ENCODE measurements at places on chromosomes 7 and 10.

DNA sequence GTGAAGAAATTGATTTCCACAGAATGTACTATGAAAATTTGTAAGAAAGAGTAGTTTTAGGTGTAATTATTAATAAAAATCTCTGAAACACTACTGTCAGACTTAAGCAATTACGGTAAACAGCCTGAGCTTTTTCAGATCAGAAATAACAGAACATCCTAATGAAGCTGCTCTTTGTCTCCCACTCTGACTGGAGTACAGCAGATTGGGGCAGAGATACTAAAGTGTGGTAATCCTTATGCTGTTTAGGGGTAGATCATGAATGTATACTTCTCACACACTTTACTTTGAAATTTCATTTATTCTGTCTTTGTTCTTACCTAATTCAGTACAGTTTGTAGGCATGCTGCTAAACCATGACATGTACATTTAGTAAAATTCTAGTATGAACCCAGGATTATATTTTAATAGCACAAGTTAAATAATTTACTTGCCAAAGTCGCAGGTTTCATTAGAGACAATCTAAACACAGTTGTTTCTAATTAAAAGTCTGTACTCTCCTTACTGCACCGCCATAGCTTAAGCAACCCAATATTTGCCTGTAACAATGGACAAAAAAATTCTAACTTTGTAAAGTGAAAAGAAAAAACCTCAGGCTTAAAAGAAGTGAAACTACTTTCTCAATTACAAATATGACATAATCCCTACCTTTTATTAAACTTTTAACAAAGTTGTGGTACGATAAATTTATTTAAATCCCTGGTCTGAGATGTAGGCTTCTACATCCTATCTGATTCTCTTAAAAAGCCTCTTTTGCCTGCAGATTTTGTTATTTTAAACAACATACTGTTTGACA lies 88.8 kb downstream of the KMT2E start:
- no peak for DNase-seq

GRCh38 chr7:112887337-112887736 lies 97.1 kb upstream of the TMEM168 start:
- no peak for DNase-seq

DNA sequence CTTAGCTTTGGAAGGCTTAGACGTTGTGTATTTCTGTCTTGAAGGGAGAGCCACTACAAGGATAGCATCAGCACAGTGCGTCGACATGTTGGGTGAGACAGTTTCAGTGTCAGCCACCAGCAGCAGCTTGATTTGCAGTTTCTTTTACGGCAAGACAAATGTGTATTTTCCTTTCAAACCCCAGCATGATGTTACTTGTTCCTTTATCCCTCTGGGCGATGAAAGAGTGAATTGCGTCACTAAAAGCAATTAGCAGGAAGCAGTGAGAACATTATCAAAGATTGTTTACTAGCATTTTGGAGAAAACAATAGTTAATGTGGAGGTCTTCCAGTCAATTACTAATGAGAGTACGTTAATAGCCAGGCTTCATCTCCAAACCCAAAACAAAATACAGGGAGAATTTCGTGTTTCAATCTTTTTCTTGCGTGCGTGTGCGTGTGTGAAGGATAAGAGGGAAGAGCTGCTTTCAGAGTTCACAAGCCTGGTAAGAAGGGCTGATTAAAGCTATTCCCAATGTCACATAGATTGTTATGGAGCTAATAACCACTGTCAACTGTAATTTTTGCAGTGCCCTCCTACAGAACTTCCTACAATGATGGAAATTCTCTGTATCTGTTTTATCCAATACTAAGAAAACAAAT lies 157.1 kb upstream of the AOAH start:
- DNase-seq = no peak

GRCh38 chr10:69461243-69462025 lies 10.2 kb downstream of the TSPAN15 start:
- no peak for DNase-seq

GRCh38 chr7:45889367-45890067 lies 1.2 kb downstream of the IGFBP1 start:
- no peak for DNase-seq

DNA sequence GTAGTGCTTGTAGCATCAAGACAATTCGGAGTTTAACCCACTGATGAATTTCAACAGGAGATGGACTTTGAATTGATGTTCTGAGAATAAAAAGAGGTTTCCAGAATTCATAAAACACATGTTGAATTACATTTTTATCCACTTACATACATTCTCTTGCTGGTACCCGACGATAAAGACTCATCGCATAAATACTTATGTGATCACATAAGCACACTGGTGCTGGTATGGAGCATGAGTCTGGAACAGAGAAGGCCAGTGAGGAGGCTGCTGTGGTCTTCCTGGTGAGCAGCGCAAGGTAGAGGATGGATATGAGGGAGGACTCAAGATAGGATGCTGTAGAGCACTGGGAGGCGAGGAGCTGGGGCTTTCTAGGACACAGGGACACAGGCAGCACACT lies 109.0 kb downstream of the RNF216 start:
- DNase-seq = no peak

DNA sequence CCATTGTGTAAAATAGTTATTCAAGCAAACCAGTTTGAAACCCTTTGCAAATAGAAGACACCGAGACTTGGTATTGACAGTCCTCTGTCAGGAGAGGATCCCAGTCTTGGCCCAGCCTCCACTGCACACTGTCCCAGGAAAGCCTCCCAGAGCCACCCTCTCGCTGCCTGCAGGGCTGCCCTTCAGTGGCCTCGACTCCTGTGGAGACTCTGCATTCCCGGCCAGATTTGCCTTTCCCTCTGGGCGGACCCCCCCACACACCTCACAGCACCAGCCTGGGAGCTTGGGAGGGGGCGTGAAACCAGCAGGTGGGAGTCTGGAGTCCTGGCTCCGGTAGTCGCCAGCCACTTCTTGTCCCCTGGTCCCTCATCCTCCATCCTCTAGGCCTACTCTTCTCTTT lies 48.7 kb downstream of the GRK5 start:
- no peak for DNase-seq

GRCh38 chr7:2525658-2526630 lies 6.4 kb downstream of the LFNG start:
- DNase-seq = no peak

DNA sequence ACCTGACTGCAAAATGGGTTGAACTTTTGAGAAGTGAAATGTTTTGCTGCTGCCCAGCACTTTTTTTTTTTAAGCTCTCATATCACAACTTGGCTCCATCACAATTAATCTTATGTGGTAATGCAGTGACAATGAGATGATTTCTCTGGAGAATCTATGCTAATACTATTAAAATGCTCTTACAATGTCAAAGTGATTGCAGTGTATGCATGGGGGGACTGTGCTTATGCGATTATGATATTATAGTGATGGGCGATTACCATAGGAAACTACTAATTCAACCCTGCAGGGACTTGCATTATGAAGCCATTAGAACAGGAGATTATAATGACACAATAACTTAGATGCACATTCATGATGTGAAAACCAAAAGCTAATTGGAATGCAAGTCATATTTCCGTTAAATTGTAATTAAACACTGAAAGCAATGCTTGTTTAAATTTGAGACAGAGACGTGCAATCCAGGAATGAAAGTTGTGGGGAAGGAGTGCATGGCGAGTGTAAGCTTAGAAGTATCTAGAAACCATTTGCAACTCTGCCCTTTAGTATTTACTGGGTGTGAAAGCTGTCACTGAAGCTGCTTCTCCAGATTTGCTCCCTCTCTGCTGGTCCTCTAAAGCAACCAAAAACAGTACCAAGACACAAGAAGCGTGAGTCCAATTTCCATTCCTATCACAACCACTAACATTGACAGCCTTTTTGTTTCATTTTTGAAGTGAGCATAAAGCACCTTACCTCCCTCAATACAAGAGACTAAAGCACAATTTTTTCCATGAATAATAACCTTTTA lies 21.6 kb downstream of the PTER start:
- DNase-seq = no peak

GRCh38 chr10:82492647-82493046 lies 617.7 kb downstream of the NRG3 start:
- no peak for DNase-seq

GRCh38 chr10:58973235-58973595 lies 203.2 kb upstream of the PHYHIPL start:
- no peak for DNase-seq

GRCh38 chr7:2007551-2007950 lies 225.2 kb downstream of the MAD1L1 start:
- DNase-seq = no peak

- no peak for DNase-seq
Measured at GRCh38 chr7:30934732-30935568, 23.3 kb downstream of the AQP1 start.

- DNase-seq = no peak
Measured at GRCh38 chr7:81665236-81665635, 104.6 kb downstream of the HGF start.

- DNase-seq = no peak
Measured at GRCh38 chr10:61866700-61867368, 34.7 kb upstream of the ARID5B start.

- no peak for DNase-seq
Measured at GRCh38 chr7:143480501-143480900, 2.8 kb downstream of the TAS2R41 start.

DNA sequence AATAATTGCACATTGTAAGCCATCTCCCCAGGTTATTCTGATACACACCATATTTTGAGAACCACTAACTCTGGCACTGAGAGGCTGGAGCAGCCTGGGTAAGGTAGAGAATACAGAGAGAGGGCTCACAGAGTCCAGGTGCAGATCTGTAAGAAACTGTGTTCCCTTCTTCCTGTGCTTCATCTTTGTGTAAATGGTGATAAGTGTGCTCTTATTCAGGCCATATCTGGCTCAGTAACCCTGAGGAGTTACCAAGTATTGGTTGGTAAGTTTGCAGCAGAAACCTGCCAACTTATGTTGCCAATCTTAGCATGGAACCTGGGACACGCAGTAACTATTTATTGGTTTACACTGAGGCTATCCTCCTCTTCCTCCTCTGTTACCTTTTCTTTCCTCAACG lies 16.2 kb upstream of the ICA1 start:
- no peak for DNase-seq

- no peak for DNase-seq
Measured at GRCh38 chr7:6558837-6559236, 7.6 kb upstream of the GRID2IP start.

- no peak for DNase-seq
Measured at GRCh38 chr10:84634636-84635035, 306.2 kb downstream of the CCSER2 start.

- DNase-seq = no peak
Measured at GRCh38 chr10:7559386-7559785, 107.4 kb downstream of the ITIH5 start.

GRCh38 chr10:18140957-18141845 lies 977 bp downstream of the CACNB2 start:
- DNase-seq = no peak

DNA sequence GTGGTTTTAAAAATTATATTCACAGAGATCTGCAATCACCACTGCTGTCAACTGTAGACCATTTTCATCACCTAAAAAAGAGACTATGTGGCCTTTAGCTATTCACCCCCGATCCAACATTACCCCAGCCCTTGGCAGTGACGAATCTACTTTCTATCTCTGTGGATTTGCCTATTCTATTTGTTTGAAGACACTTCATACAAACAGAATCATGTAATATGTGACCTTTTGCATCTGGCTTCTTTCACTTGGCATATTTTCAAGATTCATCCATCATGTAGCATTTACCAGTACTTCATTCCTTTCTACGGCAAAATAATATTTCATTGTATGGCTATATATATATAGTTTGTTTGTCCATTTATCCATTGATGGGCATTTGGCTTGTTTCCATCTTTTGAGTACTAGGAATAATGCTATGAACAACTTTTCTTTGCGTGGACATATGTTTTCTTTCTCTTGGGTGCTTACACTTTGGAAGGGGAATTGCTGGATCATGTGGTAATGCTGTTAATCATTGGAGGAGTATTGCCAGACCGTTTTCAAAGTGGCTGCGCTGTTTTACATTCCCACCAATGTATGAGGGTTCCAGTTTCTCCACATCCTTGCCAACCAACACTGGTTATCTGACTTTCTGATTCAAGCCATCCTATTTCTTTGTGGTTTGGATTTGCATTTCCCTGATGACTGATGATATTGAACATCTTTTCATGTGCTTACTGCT lies 22.3 kb downstream of the ADAMTS14 start:
- DNase-seq = no peak

DNA sequence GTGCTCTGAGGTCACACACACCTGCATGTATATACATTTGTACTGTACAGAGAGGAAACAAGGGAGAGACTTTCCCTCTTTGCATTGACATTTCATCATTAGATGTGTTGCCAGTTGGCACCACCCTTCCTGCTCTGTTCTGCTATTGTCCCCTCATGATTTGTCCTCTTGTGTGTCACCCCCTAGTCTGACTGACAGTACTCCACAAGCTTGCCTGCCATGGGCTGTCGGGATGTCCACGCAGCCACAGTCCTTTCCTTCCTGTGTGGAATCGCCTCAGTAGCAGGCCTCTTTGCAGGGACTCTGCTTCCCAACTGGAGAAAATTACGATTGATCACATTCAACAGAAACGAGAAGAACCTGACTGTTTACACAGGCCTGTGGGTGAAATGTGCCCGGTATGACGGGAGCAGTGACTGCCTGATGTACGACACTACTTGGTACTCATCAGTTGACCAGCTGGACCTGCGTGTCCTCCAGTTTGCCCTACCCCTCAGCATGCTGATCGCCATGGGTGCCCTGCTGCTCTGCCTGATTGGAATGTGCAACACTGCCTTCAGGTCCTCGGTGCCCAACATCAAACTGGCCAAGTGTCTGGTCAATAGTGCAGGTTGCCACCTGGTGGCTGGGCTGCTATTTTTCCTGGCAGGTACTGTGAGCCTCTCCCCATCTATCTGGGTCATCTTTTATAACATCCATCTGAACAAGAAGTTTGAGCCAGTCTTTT lies 9.4 kb downstream of the CLDN12 start:
- no peak for DNase-seq

GRCh38 chr10:115944538-115944937 lies 328.5 kb downstream of the GFRA1 start:
- no peak for DNase-seq

GRCh38 chr10:91380873-91381256 lies 29.3 kb upstream of the HECTD2 start:
- no peak for DNase-seq

DNA sequence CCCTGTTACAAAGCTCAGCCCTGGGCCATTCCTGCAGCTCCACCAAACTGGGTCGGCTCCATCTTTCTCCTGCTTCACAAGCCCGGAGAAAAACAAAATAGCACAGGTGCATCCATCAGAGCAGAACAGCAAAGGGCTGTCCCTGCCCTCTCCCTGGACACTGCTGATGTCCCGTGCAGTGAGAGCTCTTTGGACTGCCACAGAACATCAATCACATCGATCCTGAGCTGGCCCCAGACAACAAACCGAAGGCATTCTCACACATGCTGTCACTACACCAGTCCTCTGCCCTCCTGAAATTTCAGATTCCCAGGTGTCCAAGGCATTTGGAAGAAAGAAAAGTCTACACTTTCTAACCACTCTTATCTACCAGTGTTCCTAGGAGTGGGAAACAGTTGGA lies 427.1 kb upstream of the ZMIZ1 start:
- no peak for DNase-seq

DNA sequence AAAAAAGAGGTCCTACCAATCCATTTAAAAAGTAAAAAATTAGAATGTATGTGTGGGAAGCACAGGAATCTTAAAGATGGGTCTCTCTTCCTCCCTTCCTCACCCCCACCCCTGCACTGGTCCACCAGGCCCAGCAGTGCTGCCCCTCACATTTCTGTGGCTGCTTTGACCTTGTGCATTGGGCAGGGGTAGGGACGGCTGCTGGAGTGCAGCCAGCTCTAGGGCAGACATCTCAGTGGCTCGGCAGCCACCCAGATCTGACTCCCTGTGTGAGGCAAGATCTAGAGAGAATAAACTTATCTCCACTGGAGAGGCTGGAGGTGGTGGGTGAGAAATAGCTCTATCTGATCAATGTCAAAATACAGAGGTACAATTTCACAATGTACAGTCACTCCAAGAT lies 6.7 kb downstream of the FAM180A start:
- DNase-seq = no peak

Measured in thoracic aorta (tissue), 2 donors.